NT2/D1 (cell line): ENCODE measurements at places on chromosomes 2 and 18.

- DNase-seq: no peak
These were observed 53.5 kb upstream of the SPOPL start for GRCh38 chr2:138447889-138448570.

GRCh38 chr2:205811387-205811786 lies 129.1 kb downstream of the NRP2 start:
- no peak for DNase-seq

DNA sequence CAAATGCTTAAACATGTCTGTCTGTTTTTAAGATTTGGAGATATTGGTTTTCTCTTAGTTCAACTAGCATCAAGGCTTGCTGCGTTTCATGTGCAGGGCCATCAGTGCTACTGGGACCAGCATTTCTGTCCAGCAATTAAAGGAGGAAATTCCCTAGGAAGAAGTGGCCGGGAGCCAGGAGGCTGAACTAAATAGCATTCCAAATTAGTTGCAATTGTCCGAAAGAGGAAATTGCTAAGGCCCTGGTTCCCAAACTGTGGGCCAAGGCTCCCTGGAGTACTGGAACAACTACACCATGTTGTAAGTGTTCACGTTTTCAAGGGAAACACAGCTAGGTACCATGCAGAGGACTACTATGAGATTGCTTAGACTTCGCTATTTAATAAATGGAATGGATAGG lies 257.9 kb downstream of the PTPRM start:
- DNase-seq: no peak

DNA sequence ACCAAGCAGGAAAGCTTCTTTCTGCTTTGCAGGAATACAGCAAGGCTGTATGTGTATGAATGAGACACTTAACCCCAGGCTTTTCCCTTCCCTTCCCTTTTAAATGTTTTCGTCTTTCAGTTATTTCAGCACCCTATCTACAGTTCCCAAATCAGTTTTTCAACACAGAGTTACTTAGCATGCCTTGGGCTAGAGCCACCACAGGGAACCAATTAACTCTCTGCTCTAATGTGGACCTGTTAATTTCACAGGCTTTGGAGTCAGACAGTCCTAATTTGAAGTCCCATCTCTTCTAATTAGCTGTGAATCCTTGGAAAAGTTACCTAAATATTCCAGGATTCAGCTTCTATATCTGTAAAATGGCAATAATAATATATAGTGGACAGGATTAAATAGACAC lies 89.2 kb upstream of the REG3A start:
- DNase-seq: no peak

- peak; percentile 5 for DNase-seq
These were observed 627.4 kb downstream of the FBXO15 start for GRCh38 chr18:73520229-73520628.

- no peak for DNase-seq
These were observed 782 bp downstream of the MTA3 start for GRCh38 chr2:42569116-42569711.

DNA sequence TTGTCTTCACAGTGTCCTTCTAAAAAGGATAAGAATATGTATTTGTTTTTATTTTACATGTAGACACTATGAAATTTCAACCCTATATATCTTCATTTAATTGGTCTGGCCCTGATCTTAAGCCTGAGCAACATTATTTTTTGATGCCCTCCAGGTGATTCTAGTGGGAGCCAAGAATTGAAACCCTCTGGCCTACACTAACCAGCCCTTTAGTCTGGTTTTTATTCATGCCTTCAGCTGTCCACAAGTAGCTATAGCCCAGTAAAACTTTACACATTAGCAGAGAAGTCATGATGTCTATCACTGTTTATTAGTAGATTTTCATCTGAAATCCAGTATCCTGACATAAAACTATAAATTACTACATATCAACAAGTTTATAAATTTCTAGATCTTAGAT lies 52.7 kb upstream of the UBXN4 start:
- no peak for DNase-seq

- DNase-seq: no peak
These were observed 150.7 kb downstream of the CCDC102B start for GRCh38 chr18:68948622-68949021.

GRCh38 chr18:61870151-61870550 lies 22.7 kb downstream of the RNF152 start:
- DNase-seq: no peak

- DNase-seq: no peak
These were observed 585.0 kb upstream of the CHAC2 start for GRCh38 chr2:53182601-53183000.

- DNase-seq: no peak
These were observed 205.1 kb downstream of the DNAH7 start for GRCh38 chr2:195863564-195863963.

DNA sequence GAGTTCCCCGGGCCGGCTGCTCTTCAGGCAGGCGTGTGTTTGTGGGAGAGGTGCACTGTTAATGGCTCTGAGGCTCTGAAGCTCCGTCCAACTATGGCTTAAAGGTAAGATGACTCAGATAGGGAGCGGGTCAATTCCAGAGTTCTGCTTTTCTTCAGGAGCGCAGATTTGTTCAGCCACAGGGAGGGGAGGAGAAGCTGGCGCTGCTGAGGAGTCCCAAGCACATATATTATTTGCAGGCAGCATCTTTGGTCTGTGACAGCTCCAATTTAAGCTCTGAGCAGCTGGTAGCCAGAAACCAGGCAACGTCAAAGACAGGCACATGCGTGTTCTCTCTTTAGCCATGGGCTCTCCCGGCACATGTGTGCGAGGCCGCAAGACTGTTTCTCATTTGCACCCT lies 229.2 kb downstream of the BCL2 start:
- no peak for DNase-seq

- DNase-seq: no peak
These were observed 652 bp downstream of the GPC1 start for GRCh38 chr2:240435948-240436682.

DNA sequence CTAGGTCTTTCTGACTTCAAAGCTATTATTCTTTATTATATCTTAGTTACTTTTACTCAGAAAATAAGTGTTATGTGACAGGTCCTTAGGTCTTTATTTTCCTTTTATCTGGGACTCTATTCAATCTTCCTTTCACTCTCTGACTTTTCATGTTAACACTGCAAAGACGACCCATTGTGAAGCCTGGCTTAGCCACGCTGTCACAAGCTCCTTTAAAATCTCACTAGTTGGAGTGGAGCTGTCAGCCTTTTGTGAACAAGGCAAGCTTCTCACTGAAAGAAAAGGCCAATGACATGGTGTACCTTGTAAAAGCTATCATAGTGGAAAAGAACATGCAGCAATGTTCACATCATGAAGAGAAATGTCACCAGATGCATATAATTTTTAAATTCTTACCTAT lies 1130.7 kb upstream of the FAM98A start:
- no peak for DNase-seq

DNA sequence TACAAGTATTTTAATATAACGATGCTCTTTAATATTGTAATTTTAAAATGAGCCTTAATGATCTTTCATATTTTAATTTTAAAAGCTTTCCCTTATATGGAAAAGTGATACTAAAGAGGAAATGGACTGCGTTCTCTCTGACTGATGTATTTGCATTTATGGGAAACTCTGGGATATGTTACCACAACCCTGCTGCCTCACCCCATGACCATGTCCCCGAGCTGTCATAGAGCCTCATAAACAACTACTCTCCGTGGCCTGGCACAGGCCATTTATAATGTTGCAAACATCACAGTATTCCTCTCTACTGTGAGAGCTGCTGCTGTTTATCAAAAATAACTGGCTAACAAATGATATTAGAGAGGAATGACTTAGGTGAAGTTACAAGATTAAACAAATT lies 75.8 kb upstream of the SEC11C start:
- no peak for DNase-seq

DNA sequence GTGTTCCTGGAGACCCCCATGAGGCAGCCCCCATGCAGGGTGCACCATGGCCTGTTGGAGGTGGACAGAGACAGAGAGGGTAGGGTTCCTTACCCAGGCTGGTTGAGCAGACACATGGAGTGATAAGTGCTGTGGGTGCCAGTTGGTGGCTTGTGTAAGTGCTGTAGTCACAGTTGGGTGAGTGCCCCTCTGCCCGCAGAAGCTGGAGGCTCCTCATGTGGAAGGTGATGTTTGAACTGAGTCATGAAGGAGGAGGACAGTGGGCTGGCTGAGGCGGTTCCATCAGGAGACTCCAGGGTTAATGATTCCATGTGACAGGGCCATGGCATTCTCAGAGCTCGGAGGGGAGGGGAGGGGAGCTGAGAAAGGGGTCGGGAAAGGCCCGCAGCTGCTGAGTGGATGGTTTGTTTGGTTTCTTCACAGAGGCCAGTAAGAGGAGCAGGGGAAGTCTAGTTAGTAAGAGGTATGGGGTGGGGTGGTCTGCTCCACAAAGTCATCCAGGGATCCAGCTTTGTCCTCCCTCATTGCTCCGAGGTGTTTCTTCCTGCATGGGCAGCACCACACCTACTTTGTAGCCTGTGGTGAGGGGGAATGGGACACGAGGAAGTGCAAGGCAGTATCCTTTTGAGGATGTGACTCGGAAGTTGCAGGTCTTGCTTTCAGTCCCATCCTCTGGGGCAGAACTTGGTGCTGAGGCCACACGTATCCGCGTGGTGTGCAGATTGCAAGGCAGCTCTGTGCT lies 13.6 kb downstream of the IMPA2 start:
- no peak for DNase-seq

DNA sequence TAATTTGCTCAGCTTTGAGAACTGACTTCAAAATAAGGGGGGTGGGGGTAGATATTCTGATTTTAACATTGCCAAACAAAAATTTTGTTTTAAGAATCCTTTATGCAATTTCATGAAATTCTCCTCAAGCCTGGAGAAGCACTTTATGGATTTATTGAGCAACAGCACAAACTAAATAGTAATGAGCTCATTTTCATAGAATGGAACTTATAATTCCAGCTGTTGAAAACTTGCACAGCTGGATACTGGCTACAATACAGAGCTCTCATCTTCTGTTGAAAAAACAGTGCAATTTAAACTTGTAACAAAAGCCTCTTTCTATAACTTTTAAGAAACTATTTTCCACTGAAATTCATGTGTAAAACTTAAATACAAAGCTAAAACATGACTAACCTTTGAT lies 137.6 kb upstream of the FN1 start:
- DNase-seq: no peak

- DNase-seq: no peak
These were observed 35.2 kb upstream of the EFEMP1 start for GRCh38 chr2:55958756-55959155.

GRCh38 chr2:100143286-100143685 lies 896 bp upstream of the AFF3 start:
- DNase-seq: no peak

DNA sequence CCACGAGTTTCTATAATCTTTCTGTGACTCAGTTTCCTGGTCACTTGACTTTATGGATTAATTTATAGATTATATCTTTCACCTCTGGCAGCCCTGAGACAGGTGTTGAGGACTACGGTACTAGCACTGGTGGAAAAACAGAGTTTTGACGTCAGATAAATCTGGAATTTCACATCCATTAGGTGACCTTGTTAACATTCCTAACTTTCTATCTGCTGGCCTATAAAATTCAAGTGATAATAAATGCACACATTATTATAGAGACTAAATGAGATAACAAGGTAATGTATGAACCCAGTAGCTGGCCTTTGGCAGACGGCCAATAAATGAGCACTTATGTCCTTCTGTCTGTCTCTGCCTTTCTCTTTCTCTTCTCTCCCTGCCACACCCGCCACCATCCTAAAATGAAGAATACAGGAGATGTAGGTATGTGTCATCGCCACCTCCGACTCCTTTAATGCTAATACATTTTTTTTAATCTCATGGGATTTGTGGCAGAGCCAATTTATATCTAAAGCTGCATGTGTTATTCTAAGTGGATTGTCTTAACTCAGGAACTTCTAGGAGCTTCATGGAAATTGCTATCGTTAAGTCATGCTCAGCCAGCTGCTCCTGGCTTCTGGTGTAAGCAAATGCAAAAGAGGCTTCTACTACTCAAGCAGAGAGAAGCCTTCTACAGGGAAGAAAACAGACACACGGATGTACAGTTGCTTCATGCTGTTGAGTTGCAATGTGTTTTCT lies 2.3 kb downstream of the TM4SF20 start:
- peak; percentile 9 for DNase-seq

- DNase-seq: no peak
These were observed 10.9 kb downstream of the DDX18 start for GRCh38 chr2:117825437-117825836.

DNA sequence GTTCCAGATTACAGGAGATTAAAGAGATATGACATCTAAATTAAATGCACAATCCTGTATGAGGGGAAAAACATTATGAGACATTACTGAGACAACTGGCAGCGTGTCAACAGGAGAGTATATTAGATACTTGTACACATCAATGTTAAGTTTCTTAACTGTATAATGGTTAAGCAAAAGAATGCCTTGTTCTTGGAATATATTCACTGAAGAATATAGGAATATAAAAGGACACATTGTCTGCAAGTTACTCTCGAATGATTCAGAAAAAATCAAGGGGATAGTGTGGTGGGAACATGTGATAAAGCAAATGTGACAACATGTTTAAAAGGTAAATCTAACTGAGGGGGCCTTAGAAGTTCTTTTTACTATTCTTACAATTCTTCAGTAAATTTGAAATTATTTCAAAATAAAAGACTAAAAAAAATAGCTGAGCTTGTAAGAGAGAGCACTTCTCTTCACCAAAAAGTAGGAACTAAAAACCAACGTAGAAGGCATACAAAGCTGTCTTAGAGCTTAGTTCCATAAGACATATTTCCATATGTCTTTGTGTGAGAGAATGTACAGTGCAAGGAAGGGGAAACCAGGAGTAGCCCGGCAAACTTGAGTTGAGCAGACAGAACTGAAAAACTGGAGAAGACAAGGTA lies 7.5 kb downstream of the WDPCP start:
- DNase-seq: no peak

DNA sequence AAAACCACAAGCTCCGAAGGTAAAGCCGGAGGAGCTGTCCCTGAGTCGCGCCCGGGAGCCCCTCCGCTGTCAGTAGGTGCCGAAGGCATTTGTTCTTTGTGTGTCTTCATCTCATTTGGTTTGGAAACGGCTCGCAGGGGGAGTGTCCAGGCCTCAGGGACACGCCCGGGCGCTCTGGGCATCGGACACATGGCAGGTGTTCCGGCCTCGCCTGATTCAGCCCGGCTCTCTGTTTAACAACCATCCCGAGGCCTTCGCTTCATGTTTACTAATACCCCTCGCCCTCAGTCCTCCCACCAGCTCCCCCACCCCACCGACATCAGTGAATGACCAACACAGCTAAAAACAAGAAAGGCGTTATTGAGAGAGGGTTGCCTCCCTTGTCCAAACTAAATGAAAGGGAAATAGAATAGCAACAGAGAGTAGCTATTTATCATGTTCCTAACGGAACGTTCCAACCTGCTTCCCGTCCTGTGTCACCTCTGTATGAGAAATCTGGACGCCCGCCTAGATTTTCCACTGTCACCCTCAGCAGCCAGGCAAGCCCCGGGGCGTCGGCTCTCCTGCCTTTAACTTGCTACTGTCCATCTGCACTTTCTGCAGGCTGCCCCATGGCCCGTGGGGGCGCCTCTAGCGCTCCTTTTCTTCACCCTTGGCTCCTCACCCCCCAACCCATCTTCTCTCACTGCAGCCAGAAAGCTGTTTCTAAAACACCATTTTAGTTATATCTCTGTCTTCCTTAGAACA lies 73.9 kb downstream of the MYCN start:
- DNase-seq: no peak

GRCh38 chr18:37332628-37333420 lies 232.8 kb downstream of the CELF4 start:
- DNase-seq: no peak

GRCh38 chr2:239033801-239034560 lies 186.1 kb downstream of the TWIST2 start:
- no peak for DNase-seq
